Fibroblast of skin of left biceps (primary cell): ENCODE measurements at places on chromosomes 3 and 15.

GRCh38 chr3:66709532-66709931 lies 208.7 kb upstream of the LRIG1 start:
- no peak for DNase-seq

GRCh38 chr15:49232236-49232806 lies 62.3 kb downstream of the GALK2 start:
- DNase-seq: no peak

DNA sequence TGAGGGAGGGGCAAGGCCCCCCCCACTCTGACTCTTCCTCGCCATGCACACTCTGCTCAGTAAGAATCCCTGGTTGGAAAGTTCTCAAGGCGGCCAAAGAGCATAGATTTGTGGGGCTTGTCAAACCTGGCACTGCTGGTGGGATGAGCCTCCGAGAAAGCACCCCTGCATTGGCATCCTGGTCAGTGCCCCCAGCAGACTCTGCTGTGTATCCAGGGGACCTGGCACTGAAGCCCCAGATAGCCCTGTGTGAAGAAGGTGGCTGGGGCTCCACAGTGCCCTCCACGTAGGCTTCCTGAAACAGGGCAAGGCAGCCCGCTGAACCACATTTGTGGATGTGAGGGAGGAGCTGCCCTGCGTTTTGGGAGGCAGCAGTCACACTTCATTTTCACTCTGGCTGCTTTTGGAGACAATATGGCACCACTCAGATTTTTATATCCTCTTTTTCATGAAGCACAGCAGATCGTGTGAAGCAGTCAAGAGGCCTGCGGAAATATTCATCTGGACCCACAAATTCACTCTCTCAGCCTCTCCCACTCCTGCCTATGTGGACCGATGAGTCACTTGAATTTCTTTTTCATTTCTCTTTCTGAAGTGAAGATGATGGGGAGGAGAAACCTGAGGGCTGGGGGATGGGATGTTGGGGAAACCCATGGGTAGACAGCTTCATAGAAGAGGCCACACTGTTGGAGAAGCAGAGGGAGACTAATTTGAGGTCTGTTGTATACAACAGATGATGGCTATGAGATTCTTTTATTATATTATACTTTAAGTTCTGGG lies 88.7 kb upstream of the BCL6 start:
- DNase-seq: no peak

DNA sequence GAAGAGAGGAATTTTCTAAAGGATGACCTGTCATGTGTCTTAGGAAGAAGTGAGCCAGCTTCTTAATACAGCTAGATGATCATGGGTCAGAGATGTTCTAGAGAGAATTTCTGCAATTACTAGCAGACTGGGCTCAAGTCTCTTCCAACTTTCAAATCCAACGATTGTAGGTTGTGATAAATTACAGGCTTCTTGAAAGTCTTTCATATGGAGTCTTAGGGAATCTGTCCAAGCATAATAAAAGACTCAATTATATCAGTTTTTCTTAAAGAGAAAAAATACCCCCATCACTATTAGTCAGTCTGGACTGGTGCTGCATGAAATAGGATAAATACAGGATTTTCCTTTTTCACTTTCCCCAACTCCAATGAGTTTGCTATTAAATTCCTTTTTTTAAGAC lies 59.1 kb downstream of the DRD3 start:
- DNase-seq: no peak

DNA sequence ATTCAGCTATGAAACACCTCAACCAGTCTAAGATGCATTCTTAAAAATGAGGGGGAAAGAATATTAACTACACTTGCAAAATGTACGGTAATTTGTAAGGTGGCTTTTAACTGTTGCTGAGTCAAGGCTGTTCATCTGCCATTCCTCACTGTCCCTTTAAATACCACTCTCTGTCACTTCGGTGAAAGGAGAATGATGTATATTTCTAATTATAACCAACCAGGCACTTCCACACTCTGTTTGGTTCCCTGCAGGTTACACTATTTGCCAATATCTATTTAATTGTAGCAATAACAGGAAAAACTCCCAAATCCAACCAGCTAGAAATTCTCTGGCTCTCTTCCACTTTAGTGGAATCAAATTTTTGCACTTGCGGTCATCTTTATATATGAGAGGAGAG lies 70.5 kb upstream of the SLCO3A1 start:
- DNase-seq: no peak
